ENCODE measurements at places on chromosomes 1 and 21.

GRCh38 chr1:13867603-13868002, 167.6 kb downstream of the PRDM2 start:
- DNase-seq: no peak

GRCh38 chr1:187788718-187789117, 960.0 kb downstream of the PLA2G4A start:
- no peak for DNase-seq

- peak; percentile 80 for DNase-seq
These were observed 17.5 kb downstream of the PFKL start for GRCh38 chr21:44317241-44317782.

DNA sequence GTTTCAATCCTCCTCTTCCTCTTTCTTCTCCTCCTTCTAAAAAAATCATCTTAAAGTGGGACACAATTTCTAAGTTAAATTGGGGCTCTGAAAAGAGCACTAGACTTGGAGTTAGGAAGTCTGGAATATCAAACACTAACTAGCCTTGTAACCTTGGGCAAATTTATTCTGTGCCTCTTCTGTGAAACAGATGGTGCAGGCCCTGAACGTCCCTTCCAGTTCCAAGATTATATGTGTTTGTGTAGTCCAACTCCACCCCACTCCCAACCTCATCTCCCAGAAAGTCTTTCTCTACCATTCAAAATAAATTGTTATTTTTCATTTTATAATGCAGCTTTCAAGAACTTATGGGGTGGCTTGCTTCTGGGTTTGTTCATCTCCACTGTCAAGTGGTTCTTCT, 630.0 kb downstream of the LMO4 start:
- no peak for DNase-seq

DNA sequence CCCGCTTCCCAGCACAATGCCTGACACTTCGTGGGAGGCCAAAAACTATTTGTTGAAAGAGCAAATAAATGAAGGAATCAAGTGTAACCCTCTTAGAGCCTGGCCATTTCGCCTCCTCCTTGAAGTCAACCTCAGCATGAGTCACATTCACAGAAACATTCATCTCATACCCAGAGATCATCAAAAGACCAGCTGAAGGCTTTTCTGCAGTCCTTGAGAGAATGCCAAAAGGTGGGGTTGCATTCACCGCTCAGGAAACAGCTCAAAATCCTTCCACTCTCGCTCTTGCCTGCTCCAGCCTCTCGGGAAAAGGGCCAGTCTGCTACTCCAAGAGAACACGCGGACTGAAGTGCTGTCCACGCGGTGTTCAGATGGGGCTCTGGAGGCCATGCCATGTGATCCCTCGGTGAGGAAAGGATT, 90.0 kb downstream of the VWA5B1 start:
- peak; percentile 71 for DNase-seq

- no peak for DNase-seq
These were observed 730.7 kb upstream of the RGS18 start for GRCh38 chr1:191427593-191427992.

DNA sequence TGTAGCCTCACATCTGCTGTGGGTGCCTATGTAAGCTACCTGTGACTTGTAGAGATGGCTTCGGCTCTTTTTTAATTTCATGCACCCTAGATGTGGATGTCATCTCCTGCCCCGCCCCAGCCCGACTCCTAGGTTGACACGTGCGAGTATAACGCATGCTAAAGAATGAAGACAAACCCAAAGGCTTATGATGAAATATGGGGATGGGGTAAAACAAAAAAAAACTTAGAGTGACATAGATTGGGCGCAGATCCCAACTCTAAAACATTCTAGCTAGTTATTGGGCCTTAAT, 613 bp upstream of the ERO1B start:
- no peak for DNase-seq

GRCh38 chr1:160108888-160109662, 6.5 kb upstream of the ATP1A2 start:
- DNase-seq: peak; percentile 48

DNA sequence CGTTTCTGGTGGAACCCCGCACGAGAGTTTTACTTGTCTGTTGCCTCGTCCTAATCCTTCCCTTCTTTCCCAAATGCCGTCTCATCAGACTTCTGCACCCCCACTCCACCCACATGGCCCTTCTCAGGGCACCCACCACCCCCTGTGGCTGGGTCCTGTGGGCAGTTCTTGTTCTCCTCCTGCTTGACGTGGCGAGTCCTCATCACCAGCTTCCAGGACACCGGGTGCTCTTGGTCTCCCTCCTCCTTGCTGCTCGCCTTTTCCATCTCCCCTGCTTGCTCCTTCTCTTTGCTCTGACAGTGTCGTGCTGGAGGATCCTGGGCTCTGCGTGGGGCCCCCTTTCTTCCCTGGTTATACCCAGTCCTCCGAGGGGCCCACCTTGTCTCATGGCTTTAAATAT, 51.8 kb downstream of the B3GALT5 start:
- no peak for DNase-seq

GRCh38 chr1:214445831-214446614, 105.4 kb downstream of the PTPN14 start:
- no peak for DNase-seq

GRCh38 chr1:197770243-197770642, 5.0 kb downstream of the DENND1B start:
- no peak for DNase-seq

DNA sequence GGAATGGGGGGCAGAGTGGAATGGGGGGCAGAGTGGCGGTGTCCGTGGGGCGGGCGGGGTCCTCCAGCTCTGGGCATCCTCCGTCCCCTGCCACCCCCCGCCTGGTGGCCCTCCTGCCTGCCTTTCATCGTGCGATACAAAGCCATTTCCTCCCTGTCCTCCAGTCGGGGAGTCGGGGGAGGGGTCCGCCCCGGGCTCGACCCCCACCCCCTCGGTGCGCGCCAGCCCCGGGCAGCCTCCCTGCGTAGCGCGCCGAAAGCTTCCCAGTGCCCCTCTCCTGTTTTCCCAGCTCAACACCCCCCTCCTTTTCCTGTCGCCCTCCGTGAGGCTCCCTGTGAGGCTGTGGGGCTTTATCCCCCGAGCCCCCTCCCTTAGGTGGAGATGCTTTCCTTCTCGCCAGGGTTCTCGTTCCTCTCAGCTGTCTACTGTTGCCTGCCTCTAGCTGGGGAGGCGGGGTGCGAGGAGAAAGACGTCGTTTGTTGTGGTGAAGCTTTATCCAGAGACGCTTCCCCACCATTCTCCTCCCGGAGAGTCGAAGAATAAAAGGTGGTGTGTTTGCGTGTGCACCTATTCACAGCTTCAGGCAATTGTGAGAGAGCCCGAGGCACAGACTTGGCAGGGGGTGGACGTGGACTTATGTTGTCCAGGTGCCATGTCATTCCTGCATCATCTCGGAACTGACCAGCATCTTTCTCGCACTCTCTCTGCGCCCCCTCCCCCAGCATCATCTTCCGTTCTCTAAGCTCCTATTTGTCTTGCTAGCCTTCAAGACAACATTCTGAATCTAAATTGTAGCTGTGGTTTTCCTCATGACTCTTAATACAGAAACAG, 848 bp downstream of the DNM3 start:
- peak; percentile 77 for DNase-seq

DNA sequence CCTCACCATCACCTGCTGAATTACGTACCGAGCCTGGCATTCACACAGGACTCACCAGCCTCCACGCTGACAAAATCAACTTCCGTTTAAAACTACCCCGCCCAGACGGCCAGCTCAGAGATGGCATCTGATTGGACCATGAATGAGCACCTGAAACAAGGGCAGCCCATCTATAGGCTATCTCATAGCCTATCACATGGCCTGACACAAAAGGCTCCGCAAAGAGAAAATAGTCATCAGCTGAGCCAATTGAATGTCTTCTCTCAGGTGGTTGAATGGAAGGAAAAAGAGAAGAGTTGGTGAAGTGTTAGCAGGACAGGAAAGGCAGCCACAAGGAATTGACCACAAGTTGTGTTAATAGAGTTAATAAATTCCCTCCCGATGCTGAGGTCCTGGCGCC, 50.6 kb upstream of the ZC3H12A start:
- no peak for DNase-seq

- no peak for DNase-seq
These were observed 21.0 kb downstream of the PCSK9 start for GRCh38 chr1:55060133-55060999.

DNA sequence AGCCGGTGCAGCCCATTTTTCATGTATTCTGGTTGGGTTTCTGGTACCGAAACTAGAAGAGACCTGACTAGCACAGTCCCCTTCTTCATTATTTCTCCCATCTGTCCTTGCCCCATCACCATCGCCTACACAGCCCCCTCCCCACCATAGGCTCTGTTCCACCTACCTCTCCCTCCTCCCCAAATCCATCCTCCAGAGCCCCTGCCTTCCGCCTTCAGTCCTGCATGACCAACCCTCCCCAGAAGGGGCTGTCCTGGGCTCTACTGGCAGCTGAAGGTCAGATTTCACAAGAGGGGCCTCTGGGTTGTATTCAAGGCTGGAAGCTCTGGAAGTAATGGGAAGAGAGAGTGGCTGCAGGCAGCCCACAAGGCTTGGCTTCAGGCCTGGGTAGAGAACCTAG, 55.2 kb downstream of the SDC3 start:
- no peak for DNase-seq

- peak; percentile 55 for DNase-seq
These were observed 92.1 kb upstream of the POU3F1 start for GRCh38 chr1:38138498-38139233.

- no peak for DNase-seq
These were observed 27.6 kb downstream of the SKI start for GRCh38 chr1:2255420-2256369.

GRCh38 chr1:39819091-39819812, 30.6 kb upstream of the BMP8B start:
- no peak for DNase-seq

GRCh38 chr21:41316200-41317062, at the start of gene FAM3B:
Gene FAM3B, plus strand, starts transcription at chr21:41316801. Its CDS starts 79 bp downstream, at chr21:41316880.
- no peak for DNase-seq

DNA sequence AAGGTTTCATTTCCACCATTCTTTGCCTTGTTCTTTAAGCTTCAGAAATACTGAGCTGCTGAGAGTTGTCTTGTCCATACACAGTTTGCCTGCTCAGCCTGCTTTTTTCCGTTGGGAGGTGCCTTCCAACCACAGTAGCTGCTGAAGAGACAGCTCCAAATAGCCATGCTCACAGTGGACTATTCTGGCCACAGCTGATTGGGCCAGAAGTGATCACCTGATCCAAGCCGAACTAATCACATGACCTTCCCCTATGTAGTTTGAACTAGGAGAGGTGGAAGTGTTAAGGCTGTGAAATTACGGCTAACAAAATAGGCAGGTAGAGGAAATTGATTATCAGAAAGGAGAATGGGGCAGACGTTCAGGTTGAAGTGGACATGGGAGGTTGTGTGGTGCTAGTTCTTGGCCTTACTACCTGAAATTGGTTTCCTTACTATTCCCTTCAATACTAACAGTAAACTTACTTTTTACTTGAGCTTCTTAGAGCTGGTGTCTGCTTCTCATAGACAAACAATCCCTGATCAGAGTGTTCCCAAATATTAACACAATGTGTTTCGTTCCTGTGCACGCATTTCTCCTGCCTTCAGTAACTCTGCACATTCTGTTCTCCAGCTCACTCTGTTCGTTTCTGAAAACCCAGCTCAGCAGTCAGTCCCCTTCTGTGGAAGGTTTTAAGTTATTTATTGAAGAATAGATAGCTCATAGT, 136.1 kb downstream of the RWDD3 start:
- no peak for DNase-seq
